NCI-H526 (cell line): ENCODE measurements at places on chromosomes 11 and 22.
A peak's percentile ranks its signal among the peaks of the same experiment; 100 is the strongest.

- no peak for DNase-seq
Observed at GRCh38 chr22:44755956-44756361, 3.6 kb downstream of the ARHGAP8 start.

- DNase-seq: peak; percentile 54
Observed at GRCh38 chr22:31556627-31557203, 60.4 kb downstream of the SFI1 start.

- DNase-seq: peak; percentile 17
Observed at GRCh38 chr11:102794382-102794781, 3.6 kb downstream of the MMP1 start.

DNA sequence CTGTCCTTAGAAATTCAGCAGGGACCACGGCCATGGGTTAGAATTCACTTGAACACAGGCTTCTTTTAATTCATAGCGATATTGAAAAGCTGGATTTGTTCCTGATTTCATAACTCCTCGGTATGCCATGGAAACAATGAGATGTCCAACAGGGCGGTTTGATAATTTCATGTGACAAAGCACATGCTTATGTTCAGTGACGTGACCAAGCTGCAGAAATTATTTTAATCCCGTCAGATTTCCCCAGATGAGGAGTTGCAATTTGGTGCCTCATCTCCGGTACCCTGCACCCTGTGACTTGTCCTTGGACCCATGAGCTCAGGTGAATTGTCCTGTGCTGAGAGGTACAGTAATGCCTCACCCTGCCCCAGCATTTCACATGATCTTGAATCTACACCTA, 81.7 kb downstream of the C11orf91 start:
- no peak for DNase-seq

DNA sequence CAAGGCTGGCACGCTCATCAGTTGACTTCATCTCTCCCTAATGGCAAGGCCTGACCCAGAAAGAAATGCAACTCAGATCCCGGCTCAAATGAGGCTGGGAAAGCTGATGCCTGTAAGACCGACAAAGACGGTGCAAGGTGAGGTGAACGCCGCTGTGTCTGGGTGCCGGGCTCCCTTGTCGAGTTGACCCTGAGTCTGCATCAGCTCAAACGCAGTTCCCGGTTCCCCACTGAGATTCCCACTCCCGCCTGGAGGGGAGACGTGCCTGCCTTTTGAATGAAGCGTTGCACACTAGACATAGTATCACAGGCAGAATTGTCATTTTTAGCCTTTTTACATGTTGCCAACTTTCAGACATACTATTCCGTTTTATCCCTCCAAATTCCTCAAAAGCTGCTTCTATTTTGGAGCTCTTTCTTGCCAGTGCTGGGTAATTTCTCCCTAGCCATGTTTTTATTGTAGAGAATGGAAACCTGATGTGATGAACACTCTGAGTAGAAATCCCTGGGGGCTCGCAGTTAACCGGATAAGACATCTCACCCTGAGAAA, 831 bp upstream of the TP53AIP1 start:
- no peak for DNase-seq

GRCh38 chr11:110886288-110886970, 174.2 kb upstream of the ARHGAP20 start:
- DNase-seq: no peak

GRCh38 chr22:42862045-42862734, 5.1 kb upstream of the ARFGAP3 start:
- DNase-seq: no peak

GRCh38 chr22:20970939-20971657, 4.0 kb downstream of the AIFM3 start:
- no peak for DNase-seq

- DNase-seq: peak; percentile 46
Observed at GRCh38 chr22:32378707-32379272, 21.1 kb downstream of the RFPL3 start.

DNA sequence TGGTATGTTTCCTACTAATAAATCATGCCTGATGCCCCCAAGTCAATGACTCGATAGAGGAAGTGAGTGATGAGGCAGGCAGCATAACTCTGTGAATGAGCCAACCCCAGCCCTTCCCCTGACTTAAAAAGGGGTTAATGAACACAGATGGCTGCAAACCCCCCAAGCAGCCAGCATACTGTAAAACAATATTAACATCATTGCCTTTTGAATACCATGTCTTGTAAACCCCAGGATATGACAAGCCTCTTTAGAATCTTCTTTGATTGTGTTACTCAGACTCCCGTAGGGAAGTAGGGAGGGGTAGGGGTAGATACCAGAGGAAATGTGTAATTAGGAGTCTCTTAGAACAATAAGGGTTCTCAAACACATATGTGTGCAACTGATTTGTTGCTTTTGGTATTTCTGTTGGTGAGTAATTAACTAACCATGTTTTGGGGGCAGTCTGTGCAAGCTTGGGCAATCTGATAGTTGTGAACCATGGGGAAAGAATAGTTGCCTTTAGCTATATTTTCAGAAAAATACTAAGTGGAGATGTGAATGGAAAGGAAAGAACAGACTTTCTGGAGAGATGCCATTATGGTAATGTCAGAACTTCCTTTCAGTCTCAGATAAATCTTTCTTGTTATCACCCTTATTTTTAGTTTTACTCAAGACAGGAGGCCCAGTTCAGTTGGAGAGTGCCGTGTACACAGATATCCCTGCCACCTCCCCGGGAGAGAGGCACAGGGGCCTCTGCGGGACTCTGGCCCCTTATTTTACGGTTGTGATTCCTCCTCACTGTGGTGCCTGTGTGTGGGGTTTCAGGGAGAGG, 701.8 kb downstream of the NTM start:
- no peak for DNase-seq

- DNase-seq: no peak
Observed at GRCh38 chr22:19719050-19719482, 4.3 kb upstream of the GP1BB start.

DNA sequence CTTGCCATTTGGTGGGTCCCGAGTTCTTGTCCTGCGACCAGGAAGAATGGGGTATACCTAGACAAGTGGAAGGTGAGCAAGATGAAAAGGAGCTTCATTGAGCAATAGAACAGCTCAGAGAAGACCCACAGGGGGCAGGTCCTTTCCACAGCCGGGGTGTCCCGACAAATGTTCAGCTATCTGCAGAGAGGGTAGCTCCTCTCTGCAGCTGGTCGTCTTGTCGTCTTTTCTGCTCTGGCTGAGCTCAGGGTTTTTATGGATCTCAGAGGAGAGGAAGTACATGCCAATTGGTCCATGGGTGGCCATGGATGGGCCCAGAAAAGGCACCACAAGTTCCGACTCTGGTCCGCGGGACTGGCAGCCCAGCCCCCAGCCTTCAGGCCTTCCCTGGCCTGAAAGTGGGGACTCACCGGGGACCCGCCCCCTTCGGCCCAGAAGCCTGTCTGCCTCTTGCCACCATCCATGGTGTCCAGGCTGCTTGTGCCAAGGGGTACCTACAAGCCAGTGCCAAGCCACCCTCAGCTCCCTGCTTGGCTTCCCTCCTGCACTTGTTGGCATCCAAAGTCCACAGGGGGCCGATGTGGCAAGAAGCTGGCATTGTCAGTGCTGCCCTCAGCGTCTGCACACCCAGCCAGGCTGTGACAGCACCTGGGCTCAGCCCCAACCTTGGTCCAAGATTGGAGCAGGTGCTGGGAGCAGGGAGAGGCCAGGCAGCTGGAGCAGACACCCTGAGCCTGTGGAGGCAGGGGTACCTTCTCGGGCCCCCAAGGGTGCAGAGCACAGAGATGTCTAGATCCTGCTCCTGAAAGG, 438.9 kb downstream of the TBC1D22A start:
- DNase-seq: no peak

GRCh38 chr22:46576556-46577367, 39.3 kb upstream of the CELSR1 start:
- DNase-seq: peak; percentile 78

GRCh38 chr11:123672568-123672967, 18.1 kb upstream of the SCN3B start:
- peak; percentile 41 for DNase-seq

- peak; percentile 32 for DNase-seq
Observed at GRCh38 chr11:7555052-7555699, 41.4 kb downstream of the PPFIBP2 start.

GRCh38 chr11:35035894-35036408, 103.0 kb upstream of the CD44 start:
- no peak for DNase-seq

- no peak for DNase-seq
Observed at GRCh38 chr11:112002491-112003216, 22.6 kb upstream of the DLAT start.

DNA sequence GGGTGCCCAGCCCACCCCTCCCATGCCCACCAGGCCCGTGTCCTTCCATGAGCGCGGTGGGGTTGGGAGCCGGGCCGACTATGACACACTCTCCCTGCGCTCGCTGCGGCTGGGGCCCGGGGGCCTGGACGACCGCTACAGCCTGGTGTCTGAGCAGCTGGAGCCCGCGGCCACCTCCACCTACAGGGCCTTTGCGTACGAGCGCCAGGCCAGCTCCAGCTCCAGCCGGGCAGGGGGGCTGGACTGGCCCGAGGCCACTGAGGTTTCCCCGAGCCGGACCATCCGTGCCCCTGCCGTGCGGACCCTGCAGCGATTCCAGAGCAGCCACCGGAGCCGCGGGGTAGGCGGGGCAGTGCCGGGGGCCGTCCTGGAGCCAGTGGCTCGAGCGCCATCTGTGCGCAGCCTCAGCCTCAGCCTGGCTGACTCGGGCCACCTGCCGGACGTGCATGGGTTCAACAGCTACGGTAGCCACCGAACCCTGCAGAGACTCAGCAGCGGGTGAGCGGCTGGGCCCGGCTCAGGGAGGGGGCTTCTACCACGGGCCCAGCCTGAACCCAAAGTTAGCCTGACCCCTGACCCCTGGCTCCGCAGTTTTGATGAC, 3.0 kb downstream of the PKP3 start:
- no peak for DNase-seq

- no peak for DNase-seq
Observed at GRCh38 chr22:19984201-19984753, 32.3 kb downstream of the ARVCF start.

GRCh38 chr11:81220146-81220895, 1513.3 kb downstream of the FAM181B start:
- DNase-seq: no peak

DNA sequence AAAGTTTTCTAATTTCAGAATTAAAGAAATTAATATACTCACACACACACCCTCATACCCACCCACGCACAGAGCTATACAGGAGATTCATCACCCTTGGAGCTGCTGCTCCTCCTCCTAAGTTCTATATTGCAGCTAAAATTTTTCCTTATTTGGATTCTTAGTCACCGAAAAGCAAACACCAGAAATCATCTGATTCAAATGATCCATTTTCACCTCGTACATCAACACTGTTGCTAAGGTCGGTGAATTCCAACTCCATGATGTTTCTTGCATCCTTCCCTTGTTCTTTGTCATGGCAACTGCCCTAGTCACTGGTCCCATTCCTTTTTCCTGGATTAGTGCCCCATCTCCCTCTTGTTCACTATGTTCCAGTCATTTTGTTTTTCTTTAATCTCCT, 286.2 kb downstream of the GRM5 start:
- DNase-seq: no peak

- no peak for DNase-seq
Observed at GRCh38 chr11:134150195-134150903, 73.4 kb downstream of the NCAPD3 start.

- no peak for DNase-seq
Observed at GRCh38 chr22:20215742-20216141, 52.4 kb downstream of the RTN4R start.

DNA sequence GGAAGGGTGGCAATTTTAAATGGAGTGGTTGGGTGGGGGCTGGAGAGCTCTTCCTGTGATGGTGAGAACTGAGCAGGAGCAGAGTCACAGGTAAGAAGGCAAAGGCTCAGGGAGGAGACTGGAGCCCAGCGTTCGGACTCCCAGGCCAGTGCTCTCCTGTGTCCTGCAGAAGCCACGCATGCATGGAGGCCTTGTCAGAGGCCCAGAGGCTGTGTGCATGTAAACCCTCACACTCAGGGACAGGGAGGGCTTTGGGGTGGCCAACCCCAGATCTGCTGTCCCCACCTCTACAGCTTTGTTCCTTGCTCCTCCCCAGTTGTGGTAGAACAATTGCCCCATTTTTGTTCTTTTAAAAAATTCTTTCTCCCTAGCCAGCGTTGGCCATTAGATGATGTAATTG, 130.4 kb upstream of the PARVA start:
- no peak for DNase-seq

- no peak for DNase-seq
Observed at GRCh38 chr22:44358709-44359440, 46.1 kb upstream of the SHISAL1 start.

- DNase-seq: no peak
Observed at GRCh38 chr11:2732261-2732939, 32.6 kb upstream of the KCNQ1OT1 start.

DNA sequence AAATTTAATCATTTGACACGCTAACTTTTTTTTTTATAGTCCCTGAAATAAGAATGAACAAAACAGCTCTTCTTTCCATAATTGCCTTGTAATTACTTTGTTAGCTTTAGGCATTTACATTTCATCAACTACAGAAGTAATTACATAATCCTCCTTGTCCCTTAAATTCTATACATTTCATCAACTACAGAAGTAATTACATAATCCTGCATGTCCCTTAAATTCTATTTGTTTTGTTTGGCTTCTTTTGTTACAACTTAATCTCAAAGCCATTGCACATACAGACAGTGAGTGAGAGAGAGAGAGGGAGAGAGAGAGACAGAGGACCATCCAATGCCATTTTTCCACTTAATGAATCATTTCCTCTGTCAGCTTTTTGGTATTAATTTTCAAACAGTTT, 873.2 kb downstream of the METTL15 start:
- DNase-seq: no peak

DNA sequence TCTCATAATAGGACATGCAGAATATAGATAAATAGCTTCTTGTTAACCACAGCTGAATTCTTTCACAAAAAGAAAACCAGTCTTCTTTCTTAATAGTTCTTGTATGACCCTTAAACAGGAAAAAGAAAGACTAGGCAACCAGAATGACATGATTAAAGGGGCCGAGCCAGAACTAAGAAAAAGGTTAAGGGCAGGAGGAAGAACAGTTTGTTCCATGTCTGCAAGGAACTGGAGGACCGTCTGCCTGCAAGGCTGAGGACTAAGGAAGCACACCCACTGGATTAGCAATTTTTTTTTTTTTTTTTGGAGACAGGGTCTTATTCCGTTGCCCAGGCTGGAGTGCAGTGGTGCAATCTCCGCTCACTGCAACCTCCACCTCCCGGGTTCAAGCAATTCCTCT, 26.0 kb upstream of the TMPRSS5 start:
- DNase-seq: no peak

- DNase-seq: no peak
Observed at GRCh38 chr11:36273110-36273509, 16.1 kb downstream of the COMMD9 start.

- no peak for DNase-seq
Observed at GRCh38 chr22:50186761-50187523, 1.2 kb downstream of the TRABD start.

DNA sequence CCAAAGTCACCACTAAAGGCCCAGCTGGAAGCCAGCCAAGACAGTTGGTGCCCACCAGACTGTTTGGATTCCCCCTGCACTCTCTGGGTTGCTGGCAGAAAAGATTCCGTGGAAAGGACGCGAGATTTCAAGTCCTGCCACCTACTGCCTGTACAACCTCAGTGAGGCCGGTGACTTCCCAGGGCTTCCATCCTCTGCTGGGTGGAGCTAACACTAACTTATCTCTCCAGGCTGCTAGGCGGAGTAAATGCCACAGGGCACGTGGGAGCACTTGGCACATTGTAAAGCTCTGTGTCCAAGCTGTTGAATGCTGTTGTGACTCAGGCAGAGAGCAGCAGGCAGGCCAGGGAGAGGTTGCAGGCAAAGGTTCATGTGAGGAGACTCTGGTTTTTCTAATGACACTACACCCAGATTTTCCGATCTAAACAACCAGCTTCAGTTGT, 50.9 kb upstream of the CDON start:
- peak; percentile 87 for DNase-seq

GRCh38 chr22:37383341-37383740, 43.9 kb downstream of the ELFN2 start:
- DNase-seq: no peak
